ENCODE measurements at places on chromosomes 1 and 21. TPM values are rescaled to one million over a fixed set of nuclear protein-coding genes. Genes with fewer than 3 reads are reported as not detected.

DNA sequence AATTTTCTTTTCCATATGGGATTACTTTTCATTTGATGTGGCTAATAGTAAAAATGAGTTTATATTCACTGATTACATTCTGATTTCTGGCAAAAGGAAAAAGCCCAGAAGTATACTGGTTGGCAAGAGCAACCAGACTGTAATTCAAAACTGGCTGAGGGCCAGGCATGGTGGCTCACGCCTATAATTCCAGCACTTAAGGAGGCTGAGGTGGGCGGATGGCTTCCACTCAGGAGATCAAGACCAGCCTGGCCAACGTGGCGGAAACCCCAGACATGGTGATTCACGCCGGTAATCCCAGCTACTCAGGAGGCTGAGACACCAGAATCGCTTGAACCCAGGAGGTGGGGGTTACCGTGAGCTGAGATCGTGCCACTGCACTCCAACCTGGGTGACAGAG lies 14.5 kb downstream of the SYT11 start:
- DNase-seq = no peak

DNA sequence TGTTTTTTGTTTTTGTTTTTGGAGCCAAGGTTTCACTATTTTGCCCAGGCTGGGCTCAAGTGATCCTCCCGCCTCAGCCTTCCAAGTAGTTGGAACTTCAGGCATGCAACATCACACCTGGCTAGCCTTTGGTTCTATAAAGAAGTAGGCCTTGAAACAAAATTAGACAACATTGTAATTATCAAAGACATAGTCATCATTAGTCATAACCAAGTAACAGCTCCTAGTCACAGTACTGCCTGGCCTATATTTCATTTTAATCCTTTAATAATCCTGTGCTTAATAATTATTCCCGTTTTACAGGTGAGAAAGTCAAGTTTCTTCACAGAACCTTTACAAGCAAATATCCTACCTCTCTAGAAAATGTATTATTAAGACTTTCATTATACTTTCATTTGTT lies 52.3 kb upstream of the TBX15 start:
- DNase-seq = no peak

Gene BATF3
- total RNA-seq = 1.3 TPM

Gene KCNN3
- total RNA-seq = 3.4 TPM

- DNase-seq = no peak
These were observed 2.9 kb downstream of the JAK1 start for GRCh38 chr1:64963466-64963865.
